ENCODE measurements at places on chromosomes 3 and 15. TPM values are rescaled to one million over a fixed set of nuclear protein-coding genes. Genes with fewer than 3 reads are reported as not detected.
A peak's percentile ranks its signal among the peaks of the same experiment; 100 is the strongest.

Gene SPATA12
- 0.24 TPM for polyA plus RNA-seq

Gene KATNBL1
- 20.3 TPM for polyA plus RNA-seq

Gene MESP2
- 0.21 TPM for polyA plus RNA-seq

Gene OCA2
- polyA plus RNA-seq = 0.10 TPM

Gene RNF123
- 53.3 TPM for polyA plus RNA-seq

Gene CYP8B1
- polyA plus RNA-seq = not detected

Gene SCAANT1
- polyA plus RNA-seq = not detected

DNA sequence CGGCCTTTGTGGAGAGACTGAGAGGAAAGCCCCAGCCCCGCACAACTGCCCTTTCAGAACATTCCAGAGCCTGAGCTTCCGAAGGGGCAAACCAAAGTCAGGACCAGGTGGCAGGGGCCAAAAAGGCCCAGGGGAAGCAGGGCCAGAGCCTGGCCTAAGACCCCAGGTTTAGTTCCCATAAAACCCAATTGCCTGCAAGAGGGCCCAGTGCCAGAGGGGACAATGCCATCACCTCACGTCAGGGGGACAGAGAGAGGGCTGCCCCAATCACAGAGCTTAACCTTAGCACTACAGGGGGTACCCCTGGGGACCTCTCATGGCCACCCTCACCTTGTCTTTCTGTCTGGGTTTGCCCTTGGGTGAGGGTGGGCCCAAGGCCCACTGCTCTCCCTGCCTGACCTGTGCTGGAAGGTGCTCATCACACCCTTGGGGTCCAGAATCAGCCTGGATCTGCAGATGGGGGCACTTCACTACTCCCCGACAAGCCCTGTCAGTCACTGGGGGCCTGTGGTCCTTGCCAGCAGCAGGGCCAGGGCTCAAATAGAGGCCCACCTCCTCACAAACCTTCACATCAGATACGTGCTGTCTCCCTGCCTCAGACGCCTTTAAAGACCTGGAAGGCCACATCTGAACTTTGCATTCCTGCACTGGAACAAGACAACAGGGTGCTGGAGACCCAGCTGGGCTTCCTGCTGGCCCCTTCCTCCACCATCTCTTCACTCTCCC is 3.8 kb downstream of the CALML4 start:
- DNase-seq = peak; percentile 17

DNA sequence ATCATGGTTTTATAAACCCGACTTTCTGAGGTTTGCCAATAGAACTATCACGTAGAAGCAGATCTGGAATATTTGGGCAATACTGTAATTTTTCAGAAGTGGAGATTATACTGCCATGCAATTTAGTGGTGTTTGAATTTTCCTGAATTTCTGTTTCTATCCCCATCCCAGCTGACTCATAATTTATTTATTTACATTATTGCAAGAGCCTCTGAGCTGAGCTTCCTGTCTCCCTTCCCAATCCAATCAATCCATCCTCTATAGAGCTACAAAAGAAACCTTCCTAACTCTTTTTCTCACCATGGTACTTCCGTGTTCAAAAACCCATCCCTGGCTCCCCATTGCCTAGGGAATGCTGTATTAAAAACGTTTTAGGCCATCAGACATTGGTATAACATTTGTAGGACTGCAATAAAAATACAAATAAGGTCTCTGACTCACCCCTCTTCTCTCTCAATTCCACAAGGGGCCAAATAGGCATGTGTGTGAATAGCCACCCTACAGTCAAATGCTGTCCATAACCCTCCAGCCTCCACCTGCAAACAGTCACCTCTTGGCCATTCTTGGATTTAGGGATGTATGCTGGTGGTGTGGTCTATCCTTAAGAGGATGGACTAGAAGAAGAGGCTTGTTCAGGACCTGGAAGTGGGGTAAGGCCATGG is 190.7 kb downstream of the CD47 start:
- DNase-seq = no peak

DNA sequence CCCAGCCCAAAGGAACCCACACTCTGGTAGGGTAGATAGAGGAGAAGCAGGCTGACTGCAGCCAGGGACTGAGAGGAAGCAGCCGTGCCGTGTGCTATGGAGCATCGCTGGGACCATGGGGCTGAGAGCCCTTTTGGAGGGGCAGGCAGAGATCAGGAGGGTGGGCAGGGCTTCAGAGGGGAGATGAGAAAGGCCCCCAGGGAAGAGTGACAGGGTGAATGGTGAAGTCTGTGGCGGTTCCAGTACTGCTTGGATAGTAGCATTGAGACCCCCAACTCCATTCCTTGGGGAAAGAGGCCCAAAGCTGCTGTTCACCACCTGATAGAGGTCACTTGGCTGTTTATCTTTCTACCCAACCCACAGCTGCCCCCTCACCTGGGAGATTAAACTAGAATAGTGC is 80.0 kb upstream of the MRPS22 start:
- DNase-seq = no peak

DNA sequence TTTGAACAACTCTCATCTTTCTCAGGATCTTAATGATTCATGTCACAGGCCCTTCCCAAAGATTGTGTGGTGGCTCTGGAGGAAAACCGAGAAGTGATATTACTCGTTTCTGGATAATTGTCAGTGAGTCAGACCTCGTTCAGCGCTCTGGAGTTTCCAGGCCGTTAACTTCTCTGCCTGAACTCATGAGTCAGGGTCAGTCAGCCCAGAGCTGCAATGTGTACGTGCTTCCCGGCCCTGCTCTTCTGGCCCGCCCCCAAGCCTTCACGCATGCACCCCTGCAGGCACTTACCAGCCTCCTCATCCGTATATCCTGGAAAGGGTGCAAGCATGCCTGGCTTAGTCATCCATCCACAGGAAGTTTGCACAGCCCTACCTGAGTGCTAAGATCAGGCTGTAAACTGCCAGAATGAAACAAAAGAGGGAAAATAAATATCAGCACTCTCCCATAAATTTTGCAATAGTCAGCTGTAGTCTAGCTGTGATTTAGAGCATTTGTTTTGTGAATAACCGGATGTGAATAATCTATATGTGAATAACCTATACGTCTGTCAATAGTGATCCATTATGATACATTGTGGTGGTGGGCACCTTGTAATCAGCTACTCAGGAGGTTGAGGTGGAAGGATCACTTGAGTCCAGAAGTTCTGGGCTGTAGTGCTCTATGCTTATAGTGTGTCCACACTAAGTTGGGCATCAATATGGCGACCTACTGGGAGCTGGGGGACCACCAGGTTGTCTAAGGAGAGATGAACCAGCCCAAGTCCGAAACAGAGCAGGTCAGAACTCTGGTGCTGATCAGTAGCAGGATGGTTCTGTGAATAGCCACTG is 35.3 kb upstream of the SEMA4B start:
- DNase-seq = peak; percentile 42

GRCh38 chr3:101735833-101736232 is 11.4 kb downstream of the CEP97 start:
- DNase-seq = no peak

DNA sequence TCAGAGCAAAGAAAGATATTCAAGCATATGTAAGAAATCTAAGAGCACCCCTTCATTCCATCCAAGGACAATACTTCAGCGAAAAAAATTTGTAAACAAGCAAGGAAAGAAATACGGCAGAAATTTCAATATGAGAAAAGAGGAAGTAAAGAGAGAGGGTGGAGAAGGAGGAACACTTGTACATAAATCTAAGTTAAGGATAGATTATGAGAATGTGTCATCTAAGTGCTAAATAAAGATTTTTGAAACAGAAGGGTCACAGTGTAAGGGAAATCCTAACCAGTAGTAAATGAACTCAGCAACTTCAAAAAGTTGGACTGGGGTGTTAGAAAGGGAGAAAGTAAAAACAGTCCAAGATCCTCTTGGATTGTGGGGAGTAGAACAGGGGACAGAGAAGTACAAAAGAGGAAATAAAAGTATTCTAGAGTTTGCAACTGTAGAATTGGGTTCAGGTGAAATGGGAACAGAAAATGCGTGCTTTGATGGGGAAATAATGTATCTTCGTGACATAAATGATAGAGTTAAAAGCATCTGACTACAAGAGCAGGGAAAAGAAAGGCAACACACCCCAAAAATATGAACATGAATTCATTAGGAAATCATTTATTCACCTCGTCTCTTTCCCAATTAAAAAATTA is 68.5 kb upstream of the ATP13A5 start:
- DNase-seq = no peak

DNA sequence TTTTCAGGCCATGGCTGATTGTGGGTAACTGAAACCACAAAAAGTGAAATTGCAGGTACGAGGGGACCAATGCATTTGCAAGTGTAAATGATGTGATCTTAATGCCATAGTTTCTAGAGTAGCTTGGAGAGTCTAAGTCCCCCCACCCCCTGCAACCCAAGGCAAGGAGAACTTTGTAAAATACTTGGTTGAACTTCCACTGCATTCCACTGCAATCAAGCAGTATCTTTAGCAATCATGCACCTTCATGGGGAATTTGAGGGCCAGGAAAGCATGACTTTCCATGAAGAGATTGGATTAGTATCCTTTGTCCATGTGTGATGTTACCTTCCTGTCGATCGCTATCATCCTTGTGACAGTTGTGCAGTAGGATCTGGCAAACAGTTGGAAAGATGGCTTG is 11.4 kb upstream of the CYP8B1 start:
- DNase-seq = no peak

- DNase-seq = no peak
Measured at GRCh38 chr3:149603126-149604074, 54.4 kb downstream of the WWTR1 start.

DNA sequence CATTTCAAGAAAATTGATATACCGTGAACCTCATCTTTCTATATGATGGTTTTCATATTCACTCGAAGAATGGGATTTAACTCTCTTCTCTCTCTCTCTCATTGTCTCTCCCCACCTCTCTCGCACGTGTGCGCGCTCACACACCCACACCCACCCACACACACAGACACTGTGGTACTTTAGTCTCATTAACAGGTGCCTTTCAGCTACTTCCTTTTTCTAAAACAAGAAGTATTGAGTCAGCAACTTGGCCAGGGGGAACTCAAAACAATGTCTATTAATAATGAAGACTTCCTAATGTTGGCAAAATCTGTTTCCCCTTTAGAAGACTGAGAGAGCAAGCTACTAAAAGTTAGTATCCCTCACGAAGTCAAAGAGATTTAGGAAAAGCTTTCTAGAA is 150.7 kb downstream of the TMCO5A start:
- no peak for DNase-seq

DNA sequence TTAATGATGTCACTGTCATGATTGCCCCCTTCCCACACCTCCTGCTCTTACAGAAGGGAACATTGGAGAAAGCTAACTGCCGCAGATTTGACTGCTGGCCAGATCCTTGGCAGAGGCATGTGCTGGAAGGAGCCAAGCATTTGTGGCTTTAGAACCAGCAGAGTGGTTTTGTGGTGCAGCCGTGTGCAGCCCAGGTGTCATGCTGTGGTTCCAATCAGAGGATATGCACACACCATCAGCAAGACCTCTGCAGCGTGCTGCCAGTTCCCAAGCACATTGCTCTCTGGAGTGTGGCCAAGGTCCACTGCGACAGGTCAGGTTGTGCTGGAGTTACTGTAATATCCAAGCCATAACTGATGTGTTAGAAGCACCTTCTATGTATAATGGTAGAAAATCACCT is 61.6 kb downstream of the OTOL1 start:
- no peak for DNase-seq

DNA sequence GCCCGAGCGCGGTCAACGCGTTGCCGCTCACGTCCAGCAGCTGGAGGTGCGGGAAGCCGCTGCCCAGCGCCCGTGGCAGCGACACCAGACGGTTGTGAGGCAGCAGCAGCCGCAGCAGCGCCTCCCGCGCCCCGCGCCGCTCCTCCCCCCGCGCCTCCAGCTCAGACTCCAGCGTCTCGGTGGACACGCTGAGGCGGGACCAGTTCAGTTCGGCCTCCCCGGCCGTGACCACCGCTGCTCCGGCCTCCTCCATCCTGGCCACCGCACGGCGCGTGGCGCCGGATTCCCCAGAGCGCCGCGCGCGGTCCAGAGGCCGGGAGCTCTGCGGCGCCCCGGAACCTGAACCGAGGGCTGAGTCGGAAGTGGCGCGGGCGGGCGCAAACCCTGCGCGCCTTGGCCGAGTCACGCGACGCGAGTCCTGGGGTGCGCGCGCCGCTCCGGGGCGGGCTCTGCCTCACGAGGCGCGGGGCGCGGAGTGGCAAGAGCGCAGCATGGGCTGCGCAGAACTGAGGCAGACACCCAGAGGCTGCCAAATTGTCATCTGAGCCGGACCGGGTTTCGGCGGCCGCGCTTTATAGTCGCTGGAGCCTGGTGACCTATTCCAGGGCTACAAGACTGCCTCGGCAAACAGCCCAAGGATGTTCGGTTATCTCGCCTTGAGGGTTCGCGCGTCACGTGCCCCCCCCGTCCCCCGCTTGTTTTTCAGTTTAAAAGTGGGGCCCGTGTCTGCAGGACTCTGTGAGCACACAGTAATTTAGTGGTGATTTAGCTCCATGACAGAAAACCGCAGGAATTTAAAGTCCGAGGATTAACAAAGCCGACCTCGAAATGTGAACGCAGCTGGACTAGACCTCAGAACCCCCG is at the start of gene LRRC58:
TSS of gene LRRC58 (minus strand) at position 364 of the 864 bp plus-strand sequence. CDS start at position 253, 111 bp downstream.
- DNase-seq = peak; percentile 95

DNA sequence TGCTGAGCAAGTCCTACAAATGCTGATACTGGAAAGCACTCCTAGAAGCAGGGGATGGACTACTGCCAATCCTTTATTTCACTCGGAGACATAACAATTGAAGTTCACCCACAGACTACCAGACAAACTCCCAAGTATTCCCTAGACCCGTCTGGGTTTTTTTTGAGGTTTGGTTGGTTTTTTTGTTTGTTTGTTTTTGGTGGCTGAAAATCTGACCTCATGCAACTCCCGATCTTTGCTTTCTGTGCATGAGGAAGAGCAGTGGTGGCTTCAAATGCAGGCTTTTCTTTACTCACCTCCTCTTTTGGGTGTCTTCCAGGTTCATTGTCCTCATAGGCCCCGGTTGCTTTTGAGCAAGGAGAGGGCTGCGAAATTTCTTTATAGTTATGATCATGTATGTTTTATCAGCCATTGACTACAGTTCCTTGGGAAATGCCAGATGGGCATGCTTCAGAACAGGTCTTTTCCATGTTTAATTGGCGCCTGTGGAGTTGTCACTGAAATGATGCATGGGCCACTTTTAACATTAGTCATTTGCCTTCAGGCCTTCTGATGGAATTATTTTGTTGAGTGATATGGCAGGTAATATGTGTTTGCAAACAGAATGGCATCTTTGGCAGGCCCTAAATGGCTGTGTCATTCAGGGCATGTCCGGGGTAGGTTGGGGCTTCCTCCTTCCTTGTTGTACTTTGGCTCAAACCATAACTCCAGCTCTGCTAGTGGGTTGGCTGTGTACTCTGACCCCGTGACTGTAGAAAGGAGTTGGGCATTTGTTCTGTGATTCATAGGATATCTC is 81.3 kb upstream of the ZBED2 start:
- DNase-seq = no peak

DNA sequence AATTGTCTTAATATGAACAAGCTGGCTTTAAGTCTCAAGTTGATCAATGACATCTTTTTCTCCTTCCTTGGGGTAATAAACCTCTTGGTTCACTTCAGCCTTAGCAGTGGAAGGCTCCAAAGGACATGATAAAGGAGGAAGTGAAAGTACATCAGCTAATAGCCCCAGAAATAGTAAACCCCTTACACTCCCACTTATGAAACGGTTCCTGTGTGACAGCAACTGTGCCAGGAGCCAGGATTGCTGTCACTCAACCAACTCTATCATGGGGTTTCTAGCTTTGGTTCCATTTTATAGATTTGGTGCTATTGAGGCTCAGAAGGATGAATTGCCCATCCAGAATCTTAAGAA is 216.7 kb downstream of the ABHD5 start:
- no peak for DNase-seq
